Activated CD8-positive, alpha-beta memory T cell treated with anti-CD3 and anti-CD28 coated beads for 1 hour (primary cell): ENCODE measurements at places on chromosomes 4 and X.

DNA sequence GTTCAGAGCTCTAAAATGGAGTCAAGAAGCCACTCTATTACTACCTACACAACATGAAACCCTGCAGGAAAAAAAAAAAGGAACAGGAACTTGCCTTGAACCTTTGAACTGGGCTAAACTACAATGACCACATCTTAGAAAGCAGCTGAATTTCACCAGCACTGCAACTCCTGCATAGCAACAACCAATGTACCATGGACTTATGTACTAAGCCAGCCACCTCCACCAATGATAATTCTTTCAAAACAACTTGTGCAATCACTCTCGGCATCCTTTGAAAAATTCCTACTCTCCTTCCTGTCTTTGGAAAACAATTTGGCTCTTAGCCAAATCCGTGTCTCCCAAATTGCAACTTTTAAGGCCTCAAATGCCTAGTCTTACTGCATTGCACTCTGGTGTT, 26.8 kb upstream of the FMR1 start:
- no peak for DNase-seq

- DNase-seq = no peak
These were observed 271.2 kb downstream of the RAB28 start for GRCh38 chr4:13212936-13213335.

DNA sequence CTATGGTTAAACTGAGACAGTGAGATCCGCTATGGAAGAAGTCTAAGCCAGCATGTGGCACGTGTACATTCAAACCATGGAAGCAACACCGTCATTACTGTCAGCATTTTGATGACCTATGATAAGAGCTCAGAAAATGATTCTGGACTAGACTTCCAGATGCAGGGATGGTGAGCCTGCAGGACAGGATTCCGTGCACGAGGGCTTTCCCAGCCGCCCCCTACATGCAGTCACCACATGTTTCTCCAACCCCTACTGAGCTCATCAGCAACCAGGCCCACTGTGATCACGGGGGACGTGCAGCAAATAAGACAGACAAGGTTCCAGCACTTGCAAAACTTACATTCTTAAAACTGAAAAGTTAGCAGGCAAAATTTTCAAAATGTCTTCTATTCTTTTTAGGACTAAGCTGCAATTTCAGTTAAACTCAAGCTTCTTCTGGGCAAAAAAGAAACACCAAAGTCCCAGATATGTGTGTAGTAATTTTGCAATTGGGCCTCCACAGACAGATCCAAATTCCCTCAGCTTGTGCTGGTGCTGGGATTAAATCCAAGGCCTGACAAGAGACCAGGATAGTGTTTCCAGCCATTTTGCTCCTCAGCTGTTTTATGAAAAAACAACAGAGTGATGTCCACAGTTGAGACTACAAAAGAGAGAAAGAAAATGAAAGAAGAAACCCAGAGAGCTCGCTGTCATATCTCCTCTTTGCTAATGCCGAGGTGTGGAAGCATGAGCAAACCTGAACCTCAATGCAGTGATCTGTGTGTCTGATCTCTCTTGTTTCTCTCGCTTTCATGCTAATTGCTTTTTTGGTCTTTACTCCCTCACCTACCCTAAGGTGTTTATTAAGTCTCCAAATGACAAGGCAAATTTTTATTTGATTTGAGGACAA, 118.2 kb downstream of the AFAP1 start:
- DNase-seq = no peak

- no peak for DNase-seq
These were observed 45.7 kb downstream of the GPAT3 start for GRCh38 chr4:83581411-83582288.

DNA sequence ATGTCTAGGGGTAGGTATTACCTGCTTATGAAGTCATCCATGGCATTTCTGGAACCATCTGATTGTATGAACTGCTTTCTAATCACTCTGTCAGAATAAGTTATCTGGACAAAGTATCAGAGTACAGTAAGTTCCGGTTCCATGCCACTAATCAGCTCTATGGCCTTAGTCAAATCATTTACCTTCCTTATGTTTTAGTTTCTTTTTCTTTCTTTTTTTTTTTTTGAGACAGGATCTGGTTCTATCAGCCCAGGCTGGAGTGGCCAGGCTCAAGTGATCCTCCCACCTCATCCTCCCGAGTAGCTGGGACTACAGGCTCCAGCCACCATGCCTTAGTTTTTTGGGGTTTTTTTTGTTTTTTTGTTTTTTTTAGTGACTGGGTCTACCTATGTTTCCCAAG, 11.5 kb downstream of the XIAP start:
- DNase-seq = no peak

- no peak for DNase-seq
These were observed 21.1 kb downstream of the ACOX3 start for GRCh38 chr4:8419222-8420041.

DNA sequence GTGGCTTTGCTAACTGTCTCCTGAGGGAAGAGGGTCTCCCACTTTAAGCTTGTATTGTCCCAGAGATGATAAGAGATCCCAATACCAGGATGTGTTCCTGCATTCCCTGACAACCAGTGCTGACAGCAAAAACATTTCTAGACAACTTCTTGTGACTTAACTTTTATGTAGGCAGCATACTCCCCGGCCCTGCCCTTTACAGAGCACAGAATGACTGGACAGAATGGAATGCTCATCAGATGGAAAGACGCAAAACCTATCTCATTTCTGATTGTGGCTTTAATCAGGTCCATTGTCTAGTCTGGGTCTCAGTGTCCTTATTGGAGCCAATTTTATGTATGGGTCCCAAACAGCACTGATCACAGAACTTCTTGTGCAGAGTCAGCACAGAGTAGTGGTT, 18.2 kb upstream of the PLAC1 start:
- DNase-seq = no peak

DNA sequence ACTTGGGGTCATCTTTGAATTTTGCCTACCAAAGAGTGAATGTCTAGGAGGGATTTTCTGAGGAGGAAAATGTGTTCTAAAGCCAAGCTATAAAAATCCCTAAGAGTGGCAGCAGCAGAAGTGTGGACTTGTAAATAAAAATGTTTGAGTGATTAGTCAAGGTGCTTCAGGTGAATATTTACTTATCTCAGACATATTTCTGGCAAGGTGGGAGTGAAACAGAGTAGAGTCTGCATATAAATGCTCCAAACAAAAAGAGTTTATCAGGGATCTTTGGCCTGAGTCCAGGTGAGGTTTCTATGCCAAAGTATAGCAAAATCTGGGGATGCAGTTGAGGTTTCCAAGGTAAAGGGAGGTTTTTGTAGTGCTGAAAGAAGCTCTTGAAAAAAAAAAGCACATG, 19.7 kb downstream of the CYSLTR1 start:
- no peak for DNase-seq

DNA sequence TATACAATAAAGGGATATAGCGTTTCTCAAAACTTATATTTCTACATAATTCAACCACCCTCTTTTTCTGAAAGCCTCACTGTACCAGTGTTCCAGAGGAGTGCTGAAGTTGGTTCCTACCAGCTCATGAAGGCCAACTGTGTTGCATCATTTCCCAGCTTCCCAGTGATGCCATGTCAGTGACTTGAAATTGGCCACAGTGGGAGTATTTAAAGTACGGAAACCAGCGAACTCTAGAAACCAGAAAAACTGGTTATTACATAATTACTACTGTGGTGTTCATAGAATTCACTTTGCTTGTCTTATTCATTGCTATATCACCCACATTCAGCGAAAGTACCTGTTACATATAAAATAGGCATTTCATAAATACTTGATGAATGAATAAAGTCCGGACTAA, 135.4 kb downstream of the GC start:
- DNase-seq = no peak

GRCh38 chrX:96764864-96765263, 80.2 kb downstream of the DIAPH2 start:
- no peak for DNase-seq

DNA sequence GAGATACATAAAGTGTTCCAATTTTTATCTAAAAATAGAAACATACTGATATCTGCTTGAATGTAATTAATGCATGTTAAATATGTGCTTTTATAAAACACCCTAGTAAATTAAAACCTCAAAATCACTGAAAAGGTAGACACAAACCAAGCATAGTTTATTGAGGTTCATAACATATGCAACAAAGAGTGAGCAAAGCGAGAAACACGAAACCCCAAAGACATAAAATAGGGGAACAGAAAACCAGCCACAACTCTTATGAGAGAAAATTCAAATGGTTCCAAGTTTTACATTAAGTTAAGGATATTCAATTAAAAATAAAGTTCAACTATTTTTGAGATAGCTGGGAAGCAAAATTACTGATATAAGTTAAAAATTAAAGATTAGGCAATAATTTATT, 336.4 kb upstream of the AGA start:
- no peak for DNase-seq

GRCh38 chrX:19758539-19758938, 128.9 kb downstream of the SH3KBP1 start:
- DNase-seq = no peak

- DNase-seq = no peak
These were observed 103.9 kb upstream of the FAT1 start for GRCh38 chr4:186827534-186827897.

GRCh38 chr4:74967324-74967723, 34.4 kb downstream of the PARM1 start:
- DNase-seq = no peak

- DNase-seq = no peak
These were observed 88.4 kb upstream of the TET2 start for GRCh38 chr4:105058177-105058812.

DNA sequence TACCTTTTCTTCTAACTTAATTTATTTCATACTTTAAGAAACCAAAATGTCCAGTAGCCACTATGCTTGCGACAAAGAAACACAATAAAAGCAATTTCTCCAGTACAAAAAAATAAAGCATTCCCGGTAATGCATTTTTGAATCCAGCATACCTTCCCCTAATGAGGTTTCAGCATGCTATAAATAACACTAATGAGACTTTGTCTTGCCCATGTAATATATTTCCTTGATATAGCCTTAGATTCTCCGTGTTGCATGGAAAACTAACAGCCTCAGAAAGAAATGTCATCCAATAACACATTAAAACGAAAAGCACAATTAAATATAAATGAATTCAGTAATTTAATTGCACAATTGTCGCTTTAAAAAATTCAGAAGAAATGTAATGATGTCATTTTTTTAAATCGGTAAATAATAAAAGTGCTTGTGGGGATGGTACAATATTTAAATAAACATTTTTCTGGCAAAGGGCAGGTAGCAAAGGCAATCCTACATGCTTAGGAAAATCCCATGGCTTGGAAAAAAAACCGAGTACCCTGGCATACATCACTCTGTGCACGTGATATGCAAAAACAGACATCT, 225.2 kb upstream of the PPARGC1A start:
- DNase-seq = no peak

- DNase-seq = no peak
These were observed 68.7 kb downstream of the SORCS2 start for GRCh38 chr4:7261087-7261486.

DNA sequence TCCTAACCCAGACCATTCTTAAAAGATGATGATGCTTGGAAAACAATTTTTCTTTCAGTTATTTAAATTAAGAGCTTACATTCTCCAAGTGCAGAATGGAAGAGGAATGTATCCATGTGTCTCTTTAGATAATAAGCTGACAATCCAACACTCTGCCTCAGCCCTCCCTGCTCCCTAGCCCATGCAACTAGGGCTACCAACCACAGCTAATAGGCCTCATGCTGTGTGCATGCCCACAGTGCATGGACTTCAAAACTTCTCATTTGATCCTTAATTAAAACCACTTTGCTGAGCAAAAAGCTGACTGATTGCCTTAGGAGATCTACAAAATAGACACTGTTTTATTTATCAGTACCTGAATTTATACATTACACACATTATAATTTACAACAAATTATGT, 473.9 kb downstream of the GALNTL6 start:
- DNase-seq = no peak
